ENCODE measurements at places on chromosomes 4 and X.

- no peak for DNase-seq
Measured at GRCh38 chr4:16377887-16378286, 151.6 kb upstream of the TAPT1 start.

GRCh38 chr4:48913346-48913745, 6.8 kb upstream of the OCIAD2 start:
- DNase-seq = no peak

- no peak for DNase-seq
Measured at GRCh38 chr4:90474484-90474883, 347.3 kb downstream of the CCSER1 start.

DNA sequence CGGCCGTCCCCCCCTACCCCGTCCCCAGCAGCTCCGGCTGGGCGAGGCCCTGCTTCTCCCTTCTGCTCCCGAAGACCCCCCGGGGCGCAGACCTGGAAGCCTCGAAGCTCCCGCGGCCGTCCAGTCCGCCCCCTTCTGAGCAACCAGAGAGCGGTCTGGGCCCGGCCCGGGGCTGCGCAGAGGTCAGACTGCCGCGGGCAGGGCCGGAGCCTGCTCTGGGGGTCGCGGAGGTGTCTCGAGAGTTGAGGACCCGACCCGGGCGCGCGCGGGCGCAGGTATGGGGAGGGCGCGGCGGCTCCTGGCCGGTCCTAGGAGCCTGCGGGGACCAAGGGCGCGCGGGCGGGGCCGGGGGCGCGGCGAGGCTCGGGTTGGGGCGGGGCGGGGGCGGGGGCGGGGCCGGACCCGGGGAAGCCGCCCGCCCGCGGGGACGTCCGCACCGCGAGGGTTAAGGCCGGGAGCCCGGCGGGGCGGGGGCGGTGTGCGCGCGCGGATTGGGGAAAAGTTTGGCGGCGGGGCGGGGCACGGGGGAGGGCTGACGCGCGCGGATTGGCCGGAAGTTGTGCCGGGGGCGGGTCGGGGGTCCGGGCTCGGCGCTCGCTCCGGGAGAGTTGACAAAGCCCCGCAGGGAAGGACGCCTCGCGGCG, at the start of gene FGFRL1:
FGFRL1 (plus strand) TSS at position 605 of the 644 bp plus-strand sequence. CDS start 860 bp downstream, outside the sequence.
- peak; percentile 79 for DNase-seq

DNA sequence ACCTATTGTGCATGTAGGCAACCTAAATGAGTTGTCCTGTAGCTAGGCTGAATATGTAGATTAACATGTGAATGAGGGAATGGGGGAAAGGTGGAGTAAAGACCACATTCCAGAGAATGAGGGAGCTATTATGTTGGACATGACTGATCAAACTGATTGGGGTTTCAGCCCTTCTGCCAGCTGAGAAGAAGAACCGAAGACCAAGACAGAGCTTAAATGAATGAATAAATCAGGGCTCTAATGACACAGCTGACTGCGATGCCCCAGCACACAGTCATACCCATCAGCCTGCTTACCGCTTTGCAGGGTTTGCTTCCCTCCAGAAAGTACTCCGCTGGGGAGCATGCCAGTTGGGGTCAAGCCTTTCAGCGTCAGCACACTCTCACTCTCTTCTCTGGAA, 315.4 kb downstream of the PPP3CA start:
- DNase-seq = peak; percentile 28

GRCh38 chrX:148771440-148771839, 271.0 kb downstream of the AFF2 start:
- peak; percentile 51 for DNase-seq

GRCh38 chr4:152479428-152480026, 56.4 kb downstream of the FBXW7 start:
- DNase-seq = no peak

DNA sequence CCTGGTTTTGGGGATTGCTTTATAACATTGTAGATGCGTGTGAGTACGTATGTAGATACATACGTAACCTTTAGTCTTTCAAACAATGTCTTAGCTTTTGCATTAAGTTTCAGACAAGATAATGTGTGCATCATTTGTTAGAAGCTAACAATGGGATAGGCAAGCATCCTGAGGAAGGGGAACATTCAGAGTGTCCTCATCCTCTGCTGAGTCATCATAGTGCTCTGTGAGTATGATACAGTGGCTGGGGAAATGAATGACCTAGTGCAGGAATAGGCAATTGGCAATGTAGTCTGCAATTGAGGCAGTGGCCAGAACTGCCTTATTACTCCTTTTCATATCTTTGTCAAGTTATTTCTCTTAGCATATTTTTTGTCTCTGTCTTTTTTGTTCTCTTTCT, 7.3 kb downstream of the NAP1L5 start:
- DNase-seq = no peak

GRCh38 chr4:109560687-109561461, 828 bp downstream of the MCUB start:
- peak; percentile 23 for DNase-seq

DNA sequence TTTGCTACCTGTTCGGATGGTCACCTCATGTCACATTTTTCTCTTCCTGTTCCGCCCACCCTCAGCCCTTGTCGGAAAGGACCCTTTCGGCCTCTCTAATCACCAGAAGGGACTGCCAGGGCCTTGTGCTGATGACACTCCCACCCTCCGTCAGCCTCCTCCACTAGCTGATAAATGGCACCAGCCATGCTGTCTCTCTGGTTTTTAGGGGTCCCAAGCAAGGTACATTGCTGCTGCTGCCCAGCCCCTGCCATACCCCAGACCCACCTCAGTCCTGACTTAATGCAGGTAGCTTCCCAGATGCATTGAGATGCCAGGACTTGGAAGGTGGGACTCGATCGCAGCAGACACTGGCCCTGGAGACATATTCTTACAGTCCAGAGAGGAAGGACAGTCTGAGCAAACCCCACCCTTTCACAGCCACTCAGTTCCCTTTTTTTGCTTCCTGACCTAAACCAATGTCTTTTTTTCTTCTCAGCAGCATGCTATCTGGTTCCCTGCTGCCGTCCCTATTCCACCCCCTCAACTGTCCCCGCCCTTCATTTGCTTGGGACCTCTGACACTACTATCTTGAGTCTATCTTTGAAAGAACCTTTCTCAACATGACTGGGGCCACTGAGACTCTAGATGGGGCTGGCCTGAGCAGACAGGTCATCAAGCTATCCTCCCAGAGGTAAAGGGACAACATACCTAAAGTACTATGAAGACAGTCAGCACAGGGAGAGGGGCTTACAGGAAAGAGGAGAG, at the start of gene BTK:
BTK (minus strand) TSS at position 397 of the 747 bp plus-strand sequence. CDS start 10,907 bp downstream, outside the sequence.
- DNase-seq = no peak

GRCh38 chr4:184000457-184001396, 95.6 kb downstream of the STOX2 start:
- no peak for DNase-seq

GRCh38 chrX:67749536-67749935, 205.7 kb downstream of the AR start:
- no peak for DNase-seq

GRCh38 chr4:169361756-169362155, 91.0 kb upstream of the SH3RF1 start:
- no peak for DNase-seq

- no peak for DNase-seq
Measured at GRCh38 chr4:143420227-143420626, 83.6 kb downstream of the GAB1 start.

GRCh38 chr4:68367835-68368234, 17.9 kb upstream of the YTHDC1 start:
- no peak for DNase-seq

DNA sequence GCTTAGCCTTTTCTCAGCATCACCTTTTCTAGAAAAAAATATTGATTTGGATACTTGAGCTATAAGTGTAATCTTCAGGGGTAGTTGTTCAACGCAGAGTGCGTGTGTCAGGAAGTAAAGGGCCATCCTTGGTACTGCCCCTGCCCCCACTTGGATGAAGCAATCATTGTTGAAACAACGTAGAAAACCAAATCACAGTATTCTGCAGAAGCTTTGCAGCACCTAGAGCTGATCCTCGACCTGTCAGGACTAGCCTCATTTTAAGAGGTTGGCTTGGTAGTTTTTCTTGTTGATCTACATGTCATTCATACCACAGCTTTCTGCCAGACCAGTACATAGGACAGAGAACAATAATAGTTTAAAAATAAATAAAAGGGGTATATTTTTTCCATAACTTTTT, 65.3 kb upstream of the MYOZ2 start:
- DNase-seq = no peak

- no peak for DNase-seq
Measured at GRCh38 chr4:162409048-162409447, 245.2 kb upstream of the FSTL5 start.

DNA sequence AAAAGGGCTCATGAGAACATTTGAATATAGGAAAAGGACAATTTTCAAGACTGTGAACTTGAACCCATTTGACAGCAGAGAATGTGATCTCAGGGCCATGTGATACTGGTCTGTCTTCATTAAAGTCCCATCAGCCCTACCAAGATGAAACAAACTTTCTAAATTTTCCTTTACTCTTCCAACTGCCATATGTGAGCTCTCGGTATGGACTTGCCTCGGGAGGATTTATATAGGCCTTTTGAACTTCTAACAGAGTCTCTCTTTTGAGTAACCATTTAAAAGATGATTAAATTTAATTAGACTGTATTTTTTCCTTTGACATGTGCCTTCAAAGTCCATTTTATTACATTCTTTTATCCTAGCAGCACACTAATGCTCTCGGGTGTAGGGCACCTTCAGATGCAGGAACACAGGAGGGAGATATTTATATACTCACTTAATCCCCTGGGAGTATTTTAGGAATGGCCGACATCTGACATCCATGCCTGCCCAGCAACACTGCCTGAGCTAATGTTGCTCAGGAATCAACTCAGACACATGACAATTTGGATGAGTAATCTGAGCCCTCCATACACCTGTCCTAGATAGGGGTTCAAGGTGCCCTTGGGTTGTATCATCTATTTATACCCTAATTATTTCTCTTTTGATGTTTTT, 155.0 kb downstream of the SLC7A11 start:
- DNase-seq = peak; percentile 27

GRCh38 chr4:169228076-169228475, 42.7 kb downstream of the SH3RF1 start:
- no peak for DNase-seq

GRCh38 chr4:74453037-74453635, 8.2 kb downstream of the AREG start:
- DNase-seq = no peak

GRCh38 chrX:38382663-38383062, 30.3 kb downstream of the OTC start:
- no peak for DNase-seq

DNA sequence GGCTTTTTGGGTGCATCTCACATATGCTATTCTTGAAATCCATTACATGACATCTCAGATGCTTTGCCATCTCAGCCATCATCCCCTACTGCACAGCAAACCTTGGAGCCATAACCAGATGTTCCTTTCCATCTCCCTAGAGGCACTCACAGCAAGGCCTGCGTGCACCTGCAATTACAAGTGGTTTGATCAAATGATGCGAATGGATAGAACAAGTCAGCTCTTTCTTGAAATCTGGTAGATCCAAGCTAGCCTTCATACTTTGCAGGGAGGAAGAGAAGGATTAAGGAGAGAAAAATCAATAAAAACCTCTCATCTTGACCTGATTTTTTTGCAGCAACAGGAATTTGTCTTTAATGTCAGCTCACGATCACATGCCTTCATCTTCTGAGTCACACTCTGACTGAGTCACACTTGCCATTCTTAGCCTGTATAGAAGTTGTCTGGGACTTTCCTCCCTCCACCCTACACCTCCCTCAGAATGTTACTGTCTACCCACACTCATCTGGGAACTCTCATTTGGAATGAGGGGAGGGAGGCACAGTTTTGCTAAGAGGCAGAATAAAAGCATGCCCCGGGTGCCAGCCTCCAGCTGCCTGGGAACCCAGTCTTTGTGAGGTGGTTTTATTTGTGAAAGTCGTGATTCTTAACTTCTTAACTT, 11.9 kb upstream of the TRIML1 start:
- DNase-seq = no peak

DNA sequence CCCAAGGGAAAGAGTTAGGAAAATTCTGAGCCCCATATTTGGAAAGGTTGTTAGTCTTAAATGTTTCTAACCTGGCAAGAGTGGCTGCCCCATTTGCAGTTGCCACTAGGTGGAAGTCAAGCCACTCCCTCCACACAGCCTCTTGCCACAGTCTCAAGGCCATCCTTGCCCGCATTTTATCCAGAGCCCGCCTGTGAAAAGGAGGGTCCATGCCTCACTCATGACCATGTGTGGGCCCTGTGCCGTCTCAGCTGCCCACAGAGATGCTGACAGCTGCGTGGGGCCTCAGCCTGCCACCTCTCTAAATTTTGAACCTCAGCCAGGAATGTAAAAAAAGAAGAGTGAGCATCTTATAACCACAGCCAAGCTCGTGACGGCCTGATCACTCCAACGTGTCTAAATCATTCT, 201.5 kb upstream of the FAM241A start:
- peak; percentile 89 for DNase-seq

- DNase-seq = no peak
Measured at GRCh38 chr4:90234916-90235547, 107.8 kb downstream of the CCSER1 start.

DNA sequence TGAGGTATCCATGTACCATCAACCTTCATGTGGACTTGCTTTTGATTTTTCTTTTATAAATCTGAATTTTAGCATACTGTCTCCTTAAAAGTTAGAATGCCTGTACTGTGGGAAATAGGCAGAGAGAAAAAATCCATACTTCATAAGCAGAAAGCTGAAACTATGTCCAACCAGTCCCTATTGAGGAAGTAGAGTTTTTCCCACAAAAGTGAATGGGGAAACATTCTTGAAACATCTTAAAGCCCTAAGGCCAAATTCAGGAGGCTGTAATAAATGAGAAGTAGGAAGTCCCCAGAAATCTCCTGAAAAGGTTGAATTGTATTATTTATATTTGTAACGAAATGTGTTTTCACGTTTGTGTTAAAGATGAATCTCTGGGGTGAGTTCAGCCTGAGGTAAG, 56.3 kb downstream of the ENOX2 start:
- DNase-seq = no peak

DNA sequence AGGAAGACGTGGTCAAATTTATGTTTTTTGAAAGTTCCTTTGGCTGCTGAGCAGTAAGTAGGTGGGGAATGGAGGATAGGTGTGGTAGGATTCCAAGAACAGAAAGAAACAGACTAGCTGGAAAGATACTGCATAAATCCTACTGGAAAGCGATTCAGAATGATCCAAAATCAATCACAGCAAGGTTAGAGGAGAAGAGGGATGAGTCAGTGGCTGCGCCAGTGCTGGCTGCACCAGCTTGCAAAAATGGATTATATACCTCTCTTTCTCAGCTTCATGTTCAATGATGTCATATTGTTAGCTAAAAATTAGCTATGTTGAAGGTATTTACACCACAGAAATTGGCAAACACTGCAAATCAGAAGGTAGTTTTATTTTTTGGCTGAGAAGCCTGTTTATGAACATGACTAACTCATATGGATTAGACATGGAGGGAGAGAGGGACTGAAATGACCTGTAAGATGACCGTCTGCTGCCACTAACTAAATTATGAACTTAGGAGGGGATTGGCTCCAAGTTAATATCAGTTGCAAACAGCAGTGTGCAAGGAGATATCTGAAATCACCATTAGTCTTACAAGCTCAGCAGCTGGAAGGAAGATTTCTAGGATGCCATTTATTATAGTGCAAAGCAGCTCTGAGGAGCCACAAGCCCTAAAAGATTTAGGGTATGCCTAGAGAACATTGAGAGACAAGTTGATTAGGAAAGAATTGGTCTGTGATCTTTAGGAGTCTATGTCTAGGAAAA, 405.3 kb downstream of the MID1IP1 start:
- peak; percentile 18 for DNase-seq
